ENCODE measurements at places on chromosomes 13 and 19. TPM values are rescaled to one million over a fixed set of nuclear protein-coding genes. Genes with fewer than 3 reads are reported as not detected.

- no peak for DNase-seq
Observed at GRCh38 chr19:33273065-33273736, 29.1 kb downstream of the CEBPA start.

GRCh38 chr13:48857576-48857975 is 118.1 kb upstream of the FNDC3A start:
- DNase-seq: no peak

LILRB2 gene
- not detected for polyA plus RNA-seq

GRCh38 chr19:32181216-32181920 is 164.0 kb upstream of the ZNF507 start:
- no peak for DNase-seq

- DNase-seq: no peak
Observed at GRCh38 chr19:28446511-28446910, 766.4 kb downstream of the UQCRFS1 start.

DNA sequence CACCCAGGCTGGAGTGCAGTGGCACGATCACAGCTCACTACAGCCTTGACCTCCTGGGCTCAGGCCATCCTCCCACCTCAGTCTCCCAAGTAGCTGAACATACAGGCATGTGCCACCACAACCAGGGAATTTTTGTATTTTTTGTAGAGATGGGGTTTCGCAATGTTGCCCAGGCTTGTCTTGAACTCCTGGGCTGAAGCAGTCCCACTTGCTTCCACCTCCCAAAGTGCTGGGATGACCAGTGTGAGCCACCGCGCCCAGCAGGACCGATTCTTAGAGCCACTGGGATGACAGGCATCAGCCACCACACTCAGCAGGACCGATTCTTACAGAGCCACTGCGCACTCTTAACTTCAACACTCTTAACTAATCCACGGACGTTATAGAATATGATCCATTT is 54.9 kb upstream of the RANBP3 start:
- no peak for DNase-seq

GRCh38 chr19:39738814-39739213 is 985 bp upstream of the CLC start:
- no peak for DNase-seq

IL17D gene
- not detected for polyA plus RNA-seq

- no peak for DNase-seq
Observed at GRCh38 chr19:50563597-50563996, 4.6 kb downstream of the LRRC4B start.

SLC10A2 gene
- not detected for polyA plus RNA-seq

DNA sequence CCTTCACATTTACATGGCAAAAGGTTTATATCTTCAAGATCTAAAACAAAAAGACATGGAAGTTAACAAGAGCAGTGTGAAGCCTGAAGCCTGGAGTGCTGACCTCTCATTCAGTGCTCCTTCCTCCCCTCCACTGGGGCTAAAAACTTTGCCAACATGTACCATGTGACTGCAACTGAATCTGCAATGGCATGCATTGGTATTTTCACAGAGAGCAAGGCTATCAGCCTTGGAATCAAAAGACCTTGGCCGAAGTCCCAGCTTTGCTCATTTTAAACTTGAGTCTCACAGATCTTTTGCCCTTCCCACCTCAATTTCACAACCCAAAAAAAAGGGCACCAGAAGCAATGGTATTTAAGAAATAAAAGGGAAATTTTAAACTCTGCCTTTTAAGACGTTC is 325.1 kb downstream of the DCT start:
- DNase-seq: no peak

DNA sequence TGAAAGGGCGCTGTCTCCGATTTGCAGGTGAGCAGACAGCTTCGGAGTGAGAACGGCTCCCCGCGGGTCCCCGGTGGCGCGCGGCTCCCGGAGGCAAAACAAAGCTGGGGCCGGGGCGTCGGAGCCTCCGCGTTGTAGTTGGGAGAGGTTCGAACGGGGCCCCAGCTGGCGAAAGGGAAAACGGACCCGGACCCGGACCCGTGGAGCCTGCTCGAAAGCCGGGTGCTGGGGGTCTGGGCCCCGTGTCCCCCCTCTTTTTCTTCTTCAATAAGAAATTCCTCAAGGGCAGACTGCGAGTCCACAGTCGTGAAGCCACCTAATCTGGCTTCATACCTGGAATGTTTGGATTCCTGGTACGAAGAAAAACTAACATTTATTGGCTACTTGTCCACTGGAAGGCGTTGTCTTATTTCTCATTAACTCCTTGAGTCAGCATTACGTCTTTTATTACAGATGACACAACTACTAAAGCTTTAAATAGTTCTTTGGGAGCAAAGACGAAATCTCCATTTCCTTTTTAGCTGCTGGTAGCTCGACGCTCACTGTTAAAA is 632 bp upstream of the MTIF3 start:
- no peak for DNase-seq

DNA sequence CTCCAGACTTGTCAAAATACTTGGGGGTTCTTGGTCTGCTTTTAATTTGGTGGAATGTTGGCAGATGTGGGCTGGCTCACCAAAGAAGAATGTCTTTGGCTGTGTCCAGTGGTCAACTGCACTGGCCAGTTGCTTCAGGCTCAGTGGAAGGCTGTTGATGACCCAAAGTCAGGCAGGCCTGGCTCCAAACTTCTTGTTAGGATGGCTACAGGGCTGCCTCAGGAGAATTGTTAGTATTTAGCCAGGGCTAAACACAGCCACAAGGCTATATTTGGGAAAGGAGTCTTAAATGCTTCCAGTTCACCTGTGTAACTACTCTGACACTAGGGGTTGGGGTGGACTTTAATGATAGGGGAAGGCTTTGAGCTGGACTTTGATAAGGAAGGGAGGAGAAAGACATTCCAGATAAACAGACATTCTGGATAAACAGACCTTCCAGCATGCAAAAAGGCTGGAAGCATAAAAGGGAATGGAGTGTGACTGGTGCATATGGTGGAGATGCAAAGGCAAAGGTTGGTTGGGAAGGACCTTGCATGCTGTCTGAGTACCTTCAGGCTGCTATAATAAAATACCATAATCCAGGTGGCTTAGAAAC is 116.8 kb downstream of the FOXO1 start:
- no peak for DNase-seq

DNA sequence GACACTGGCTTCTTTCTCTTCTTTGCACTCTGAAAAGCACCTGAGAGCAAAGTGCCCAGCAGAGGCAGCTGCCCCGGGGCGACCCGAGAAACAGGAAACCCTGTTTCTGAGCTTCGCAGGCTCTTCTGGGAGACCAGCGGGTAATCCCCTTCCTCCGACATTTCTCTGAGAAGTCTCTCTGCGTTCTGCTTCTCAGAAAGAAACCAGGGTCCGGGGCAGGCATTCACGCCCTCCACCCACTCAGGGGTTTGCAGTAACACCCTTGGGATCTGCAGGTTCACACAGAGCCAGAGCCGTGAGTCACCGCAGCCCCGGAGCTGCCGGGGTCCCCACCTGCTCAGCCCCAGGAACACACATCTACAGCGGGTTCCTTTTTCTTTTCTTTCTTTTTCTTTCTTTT is 86.0 kb downstream of the GADD45B start:
- peak; percentile 65 for DNase-seq

DNA sequence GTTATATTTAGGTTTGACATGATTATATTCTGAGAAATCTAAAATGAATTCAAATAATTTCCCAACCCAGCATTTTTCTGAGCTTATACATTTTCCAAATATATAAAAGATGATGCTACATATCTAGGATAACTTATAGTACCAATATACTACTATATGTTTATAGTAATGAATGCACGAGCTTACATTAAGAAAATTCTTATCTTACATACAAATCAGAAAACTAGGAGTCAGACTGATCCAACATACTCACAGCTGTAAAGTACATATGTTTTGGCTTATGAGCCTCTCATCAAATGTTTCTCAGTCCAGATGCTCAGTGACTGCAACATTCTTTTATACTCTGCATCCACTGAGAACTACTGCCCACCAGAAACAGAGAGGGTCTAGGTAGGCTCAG is 491.3 kb upstream of the KLF12 start:
- no peak for DNase-seq
